ENCODE measurements at places on chromosomes 11 and 22. TPM values are rescaled to one million over a fixed set of nuclear protein-coding genes. Genes with fewer than 3 reads are reported as not detected.

DNA sequence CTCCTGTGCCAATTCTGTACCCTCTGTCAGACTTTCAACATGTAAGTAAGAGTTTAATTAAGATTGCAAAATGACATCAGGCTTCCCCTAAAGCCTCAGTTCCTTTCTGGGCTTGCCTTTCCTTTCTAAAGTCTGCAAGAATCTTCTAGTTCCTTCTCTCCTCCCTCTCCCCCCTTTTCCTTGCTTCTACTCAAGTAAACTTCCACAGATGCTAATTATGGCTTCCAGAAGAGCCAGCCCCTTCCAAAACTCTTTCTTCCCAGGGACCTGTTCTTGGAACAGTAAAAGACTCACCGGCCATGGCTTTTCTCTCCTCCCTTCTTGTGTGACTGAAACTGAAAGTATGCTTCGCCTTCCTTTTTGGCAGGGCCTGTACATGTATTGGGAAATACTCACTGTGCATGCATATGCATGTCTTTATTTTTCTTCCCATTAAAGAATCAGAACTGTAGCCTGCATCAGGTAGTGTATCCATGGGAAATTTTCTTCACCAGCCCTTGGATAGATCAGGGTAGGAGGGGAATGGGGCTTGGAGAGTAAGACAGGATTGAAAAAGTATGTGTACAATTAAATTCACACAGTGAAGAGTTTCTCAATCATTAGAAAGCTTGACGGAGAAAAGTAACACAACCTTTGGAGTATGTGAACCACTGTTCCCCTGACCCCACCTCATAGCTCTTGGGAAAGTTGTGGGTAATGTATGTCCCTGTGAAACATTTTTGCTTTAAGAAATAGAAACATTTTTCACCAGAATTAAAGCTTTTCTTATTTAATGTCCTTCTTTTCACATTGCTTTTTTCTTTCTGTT is at the start of gene CASP1:
TSS of gene CASP1 (minus strand) at position 332 of the 808 bp plus-strand sequence. CDS start at position 301, 31 bp downstream.
- H3K4me3 ChIP-seq = no peak within 1 kb of the TSS
- H3K4me1 ChIP-seq = no peaks in the 10 kb centered on the region
- H3K27ac ChIP-seq = no peak within 1 kb of the TSS
- no peak for DNase-seq
- no peaks in the 10 kb centered on the region for H3K27me3 ChIP-seq

GRCh38 chr11:127056338-127056971 is 55.9 kb upstream of the KIRREL3 start:
- H3K36me3 ChIP-seq = no peaks in the 10 kb centered on the region
- H3K27me3 ChIP-seq = no peaks in the 10 kb centered on the region
- no peak overlapping the region for H3K27ac ChIP-seq
- peaks cover 11% of the 10 kb centered on the region for H3K4me1 ChIP-seq
- DNase-seq = no peak

DNA sequence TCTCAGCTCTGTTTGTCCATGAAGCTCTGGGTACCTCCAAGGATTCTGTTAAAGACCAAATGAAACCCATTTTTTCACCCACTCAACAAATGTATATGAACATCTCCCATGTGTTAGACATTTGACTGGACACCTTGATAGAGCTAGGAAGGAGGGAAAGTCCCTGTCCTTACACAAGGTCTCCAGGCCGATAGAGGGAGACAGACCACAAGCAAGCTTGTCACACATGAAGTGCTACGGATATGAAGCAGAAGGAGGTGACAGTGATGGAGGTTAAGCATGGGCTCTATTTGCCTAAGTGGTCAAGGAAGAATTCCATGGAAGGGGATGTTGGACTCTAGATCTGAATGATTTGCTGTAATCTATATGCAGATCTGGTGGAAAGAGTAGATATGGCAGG is 138.5 kb downstream of the MYO18B start:
- H3K27me3 ChIP-seq = no peaks in the 10 kb centered on the region
- DNase-seq = peak; percentile 25
- H3K4me3 ChIP-seq = no peak overlapping the region
- H3K4me1 ChIP-seq = no peaks in the 10 kb centered on the region
- H3K36me3 ChIP-seq = no peaks in the 10 kb centered on the region

DNA sequence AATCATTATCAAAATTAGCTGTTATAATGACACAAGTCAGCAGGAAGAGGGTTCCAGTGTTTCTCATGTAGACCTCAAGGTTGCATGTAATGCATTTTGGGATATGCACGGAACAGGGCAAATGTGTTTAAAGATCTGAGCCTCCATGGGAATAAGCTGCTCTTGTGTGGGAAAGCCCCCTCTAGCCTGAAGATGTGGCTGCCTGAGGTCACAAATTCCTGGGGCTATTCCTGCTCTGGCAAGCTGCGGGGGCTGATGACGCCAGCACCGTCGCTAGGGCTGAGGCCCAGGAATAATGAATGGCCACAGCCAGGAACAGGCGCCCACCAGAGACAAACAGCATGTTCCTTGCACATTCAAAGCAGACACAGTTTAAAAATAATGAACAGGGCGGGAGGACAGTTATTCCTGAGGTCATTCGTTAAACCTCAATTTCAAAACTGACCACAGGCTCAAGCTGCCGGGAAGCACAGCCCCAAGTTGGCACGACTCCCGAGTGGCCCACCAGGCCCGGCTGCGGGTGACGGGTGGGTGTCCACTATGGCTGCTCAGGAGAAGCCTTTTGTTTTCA is 11.7 kb downstream of the OSBPL5 start:
- no peaks in the 10 kb centered on the region for H3K27me3 ChIP-seq
- no peak for DNase-seq
- H3K27ac ChIP-seq = no peak overlapping the region
- no peak overlapping the region for H3K4me3 ChIP-seq
- no peaks in the 10 kb centered on the region for H3K36me3 ChIP-seq

GRCh38 chr11:87574193-87574592 is 536.5 kb downstream of the TMEM135 start:
- no peak overlapping the region for H3K27ac ChIP-seq
- DNase-seq = peak; percentile 4
- H3K4me1 ChIP-seq = peaks cover 25% of the 10 kb centered on the region
- no peaks in the 10 kb centered on the region for H3K36me3 ChIP-seq

GRCh38 chr11:1047595-1048156 is 11.2 kb upstream of the MUC6 start:
- H3K4me3 ChIP-seq = no peak overlapping the region
- no peaks in the 10 kb centered on the region for H3K36me3 ChIP-seq
- no peaks in the 10 kb centered on the region for H3K4me1 ChIP-seq
- DNase-seq = no peak
- H3K27me3 ChIP-seq = no peaks in the 10 kb centered on the region
- no peak overlapping the region for H3K27ac ChIP-seq

DNA sequence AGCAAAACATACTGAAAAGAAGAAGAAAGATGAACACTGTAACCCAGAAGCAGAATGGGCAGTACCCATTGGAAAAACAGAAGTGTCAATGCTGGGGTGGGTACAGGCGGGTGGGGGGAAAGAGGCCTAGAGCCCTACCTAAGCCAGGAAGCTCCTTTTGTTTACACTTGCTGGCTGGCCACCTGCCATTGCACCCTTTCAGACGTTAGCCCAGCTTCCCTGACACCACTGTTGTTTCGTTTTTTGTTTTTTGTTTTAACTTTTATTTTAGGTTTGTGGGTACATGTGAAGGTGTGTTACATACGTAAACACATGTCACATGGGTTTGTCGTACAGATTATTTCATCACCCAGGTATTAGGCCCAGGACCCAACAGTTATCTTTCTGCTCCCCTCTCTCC is 55.4 kb downstream of the PLEKHA7 start:
- H3K27ac ChIP-seq = no peak overlapping the region
- no peaks in the 10 kb centered on the region for H3K27me3 ChIP-seq
- H3K4me1 ChIP-seq = peaks cover 24% of the 10 kb centered on the region
- no peak overlapping the region for H3K4me3 ChIP-seq

GRCh38 chr11:120914601-120915000 is 109.3 kb upstream of the TBCEL start:
- no peak for DNase-seq
- no peaks in the 10 kb centered on the region for H3K36me3 ChIP-seq

GRCh38 chr11:131546218-131546895 is 175.9 kb downstream of the NTM start:
- peaks cover 9% of the 10 kb centered on the region for H3K4me1 ChIP-seq
- DNase-seq = peak; percentile 26
- H3K27me3 ChIP-seq = no peaks in the 10 kb centered on the region
- no peak overlapping the region for H3K27ac ChIP-seq

DNA sequence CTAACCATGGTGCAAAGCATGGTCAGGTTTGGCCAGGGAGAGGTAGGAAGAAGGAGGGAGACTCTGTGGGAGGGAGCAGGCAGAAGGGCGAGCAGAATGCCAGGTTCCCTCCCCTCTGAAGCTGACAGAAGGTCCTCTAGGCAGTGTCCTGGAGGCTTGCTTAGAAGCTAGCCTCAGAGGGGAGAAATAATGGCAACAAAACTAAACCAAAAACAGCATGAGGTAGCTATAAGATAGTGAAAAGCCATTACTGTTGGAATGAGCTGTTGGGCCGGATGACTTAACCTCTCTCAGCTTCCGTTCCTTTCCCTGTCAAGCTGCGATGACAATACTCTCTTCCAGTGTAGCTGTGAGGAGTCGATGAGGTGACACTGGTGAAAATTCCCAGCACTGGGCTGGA is 36.6 kb downstream of the RASSF10 start:
- H3K27me3 ChIP-seq = no peaks in the 10 kb centered on the region
- H3K36me3 ChIP-seq = no peaks in the 10 kb centered on the region
- no peaks in the 10 kb centered on the region for H3K4me1 ChIP-seq
- no peak for DNase-seq
- H3K4me3 ChIP-seq = no peak overlapping the region

GPR83 gene
- total RNA-seq = 0.17 TPM

PTGDR2 gene
- 0.24 TPM for total RNA-seq

GLYATL1 gene
- 20.5 TPM for total RNA-seq

USP28 gene
- total RNA-seq = 171 TPM

Data from GM23338 (cell line).